ENCODE measurements at places on chromosomes 12 and 14.
A peak's percentile ranks its signal among the peaks of the same experiment; 100 is the strongest.

DNA sequence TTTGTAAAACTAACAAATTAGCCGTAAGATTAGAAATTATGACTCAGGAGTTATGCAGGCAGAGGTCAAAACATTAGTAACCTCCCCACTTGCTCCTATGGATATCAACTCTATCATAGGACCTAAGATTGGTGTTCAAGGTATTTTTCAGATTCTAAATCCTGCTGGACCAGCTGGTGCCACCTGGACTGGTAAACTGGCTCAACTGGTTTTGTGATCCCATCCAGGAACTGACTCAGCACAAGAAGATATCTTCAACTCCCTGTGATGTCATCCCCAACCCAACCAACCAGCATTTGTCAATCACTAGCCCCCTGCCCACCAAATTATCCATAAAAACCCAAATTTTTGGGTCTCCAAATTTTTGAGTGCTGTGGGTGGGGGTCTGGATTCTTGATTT, 98.1 kb upstream of the OR4E1 start:
- no peak for DNase-seq

- DNase-seq: no peak
Observed at GRCh38 chr14:99511421-99512109, 30.4 kb downstream of the CCNK start.

- no peak for DNase-seq
Observed at GRCh38 chr12:20370866-20371519, 2.7 kb downstream of the PDE3A start.

DNA sequence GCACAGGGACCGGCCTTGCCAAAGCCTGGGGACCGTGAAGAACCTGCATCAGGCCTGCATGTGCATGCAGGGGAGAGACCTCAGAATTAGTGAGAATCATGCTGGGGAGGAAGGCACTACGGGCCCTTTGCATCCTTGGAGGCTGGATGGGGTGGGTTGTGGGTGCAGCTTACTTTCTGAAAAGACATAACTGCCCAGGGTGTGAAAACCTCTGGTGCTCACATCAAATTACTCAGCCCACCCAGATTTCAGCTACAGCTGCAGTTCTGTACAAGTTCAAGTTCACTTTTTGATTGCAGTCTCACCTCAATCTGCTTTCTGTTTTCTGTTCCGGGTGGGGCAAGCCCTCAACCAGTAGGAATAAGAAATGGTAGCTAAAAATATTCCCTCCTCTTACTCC, 130.6 kb downstream of the SLC15A4 start:
- no peak for DNase-seq

DNA sequence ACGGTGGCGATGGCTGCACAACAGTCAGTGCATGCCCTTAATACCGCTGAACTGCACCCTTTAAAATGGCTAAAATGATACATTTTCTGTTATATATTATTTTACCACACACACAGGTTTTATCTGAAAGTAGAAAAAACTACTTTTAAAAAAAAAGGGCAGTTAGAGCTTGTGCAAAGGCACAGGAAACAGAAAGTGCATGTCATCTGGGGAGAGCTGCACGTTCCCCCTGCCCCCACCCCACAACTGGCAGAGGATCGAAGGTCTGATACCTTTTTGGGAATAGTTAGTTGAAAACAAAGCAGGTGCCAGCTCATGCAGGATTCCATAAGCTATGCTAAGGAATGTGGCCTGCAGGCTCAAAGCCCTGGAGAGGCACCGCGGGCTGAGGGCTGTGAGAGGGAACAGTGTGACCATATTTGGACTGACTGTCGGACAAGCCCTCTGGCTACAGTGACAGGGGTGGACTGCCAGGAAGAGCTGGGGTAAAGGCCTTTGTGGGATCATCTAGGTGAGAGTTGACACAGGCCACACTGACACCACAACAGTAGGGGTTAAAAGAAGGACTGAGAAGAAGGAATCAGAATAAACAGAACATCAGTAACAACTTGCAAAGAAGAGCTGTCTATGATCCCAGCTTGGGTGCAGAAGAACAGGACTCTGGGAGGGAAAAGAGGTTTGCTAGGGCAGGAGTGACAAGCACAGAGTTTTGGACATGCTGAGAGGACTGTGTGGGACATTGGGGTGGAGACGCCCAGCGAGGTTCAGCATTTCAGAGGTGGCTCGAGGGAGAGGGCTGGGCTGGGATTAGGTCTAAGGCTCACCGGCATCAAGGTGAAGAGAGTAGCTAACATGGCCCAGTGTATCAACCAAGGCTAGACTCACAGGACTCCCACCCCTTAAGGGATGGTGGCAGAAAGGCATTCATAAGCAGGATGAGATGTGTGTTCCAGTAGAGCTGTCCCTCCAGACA, 54.6 kb downstream of the ACTN1 start:
- DNase-seq: no peak

DNA sequence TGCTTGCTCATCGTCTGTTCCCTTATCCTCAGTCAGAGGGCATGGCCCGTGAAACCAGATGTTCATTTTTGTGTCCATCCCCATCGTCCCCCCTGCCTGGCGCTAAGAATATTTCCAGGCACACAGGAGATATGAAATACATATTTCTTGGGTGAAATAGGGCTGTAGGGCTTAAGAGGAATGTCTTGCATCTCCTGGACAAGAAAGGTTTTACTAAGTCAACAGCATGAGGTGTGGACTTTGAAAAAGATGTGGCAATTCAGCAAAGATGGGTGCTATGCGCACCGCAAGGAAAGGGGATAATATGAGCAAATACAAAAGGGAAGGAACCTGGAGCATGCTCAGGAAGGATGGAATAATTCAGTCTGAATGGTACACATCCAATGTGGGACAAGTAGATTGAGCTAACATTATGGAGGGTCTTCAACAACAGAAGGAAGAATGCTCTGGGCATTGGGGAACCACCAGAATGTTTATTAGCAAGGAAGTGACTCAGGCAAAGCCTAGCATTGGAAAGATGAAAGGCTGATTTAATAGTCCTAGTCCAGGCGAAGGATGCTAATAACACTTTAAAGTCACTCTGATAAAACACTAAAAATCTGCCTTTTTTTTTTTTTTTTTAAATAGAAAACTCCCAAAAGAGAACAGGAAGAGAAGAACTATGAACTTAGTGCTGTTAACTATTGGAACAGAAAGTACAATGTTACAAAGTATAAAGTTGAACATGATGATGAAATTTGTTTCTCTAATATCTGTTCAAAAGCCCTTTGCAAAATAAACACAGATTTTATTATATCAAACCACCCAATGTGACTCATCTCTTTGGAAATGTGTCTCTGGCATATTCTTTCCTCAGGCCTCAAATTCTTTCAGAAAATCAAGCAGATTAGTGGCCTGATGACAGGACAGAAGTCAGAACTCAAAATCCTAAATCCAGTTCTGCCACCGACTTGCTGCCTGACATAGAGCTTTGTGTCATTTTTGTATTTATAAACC, 449.5 kb downstream of the BCAT1 start:
- DNase-seq: no peak

- DNase-seq: no peak
Observed at GRCh38 chr12:108447168-108447832, 67.8 kb upstream of the FICD start.

- no peak for DNase-seq
Observed at GRCh38 chr14:59254146-59254910, 65.9 kb downstream of the DAAM1 start.

- no peak for DNase-seq
Observed at GRCh38 chr12:28603801-28604200, 413.5 kb downstream of the CCDC91 start.

DNA sequence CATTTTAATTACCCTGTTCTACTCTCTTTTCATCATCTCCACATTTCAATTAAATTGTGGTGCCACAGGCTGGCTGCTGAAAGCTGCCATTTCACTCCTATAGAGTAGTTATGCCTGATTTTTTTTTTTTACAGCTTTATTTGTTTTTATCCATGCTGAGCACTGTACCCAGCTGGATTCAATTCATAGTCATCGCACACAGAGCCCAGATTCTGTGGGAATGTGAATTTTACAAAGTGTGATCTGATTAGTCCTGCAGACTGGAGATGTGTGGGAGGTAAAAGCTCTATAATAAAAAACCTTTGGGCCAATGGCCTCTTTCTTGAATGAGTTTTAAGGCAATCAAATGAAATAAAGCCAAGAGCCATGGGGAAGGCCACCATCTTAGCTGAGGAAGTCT, 190.2 kb downstream of the ANO4 start:
- DNase-seq: no peak

- no peak for DNase-seq
Observed at GRCh38 chr14:90381011-90381786, 15.6 kb upstream of the CALM1 start.

DNA sequence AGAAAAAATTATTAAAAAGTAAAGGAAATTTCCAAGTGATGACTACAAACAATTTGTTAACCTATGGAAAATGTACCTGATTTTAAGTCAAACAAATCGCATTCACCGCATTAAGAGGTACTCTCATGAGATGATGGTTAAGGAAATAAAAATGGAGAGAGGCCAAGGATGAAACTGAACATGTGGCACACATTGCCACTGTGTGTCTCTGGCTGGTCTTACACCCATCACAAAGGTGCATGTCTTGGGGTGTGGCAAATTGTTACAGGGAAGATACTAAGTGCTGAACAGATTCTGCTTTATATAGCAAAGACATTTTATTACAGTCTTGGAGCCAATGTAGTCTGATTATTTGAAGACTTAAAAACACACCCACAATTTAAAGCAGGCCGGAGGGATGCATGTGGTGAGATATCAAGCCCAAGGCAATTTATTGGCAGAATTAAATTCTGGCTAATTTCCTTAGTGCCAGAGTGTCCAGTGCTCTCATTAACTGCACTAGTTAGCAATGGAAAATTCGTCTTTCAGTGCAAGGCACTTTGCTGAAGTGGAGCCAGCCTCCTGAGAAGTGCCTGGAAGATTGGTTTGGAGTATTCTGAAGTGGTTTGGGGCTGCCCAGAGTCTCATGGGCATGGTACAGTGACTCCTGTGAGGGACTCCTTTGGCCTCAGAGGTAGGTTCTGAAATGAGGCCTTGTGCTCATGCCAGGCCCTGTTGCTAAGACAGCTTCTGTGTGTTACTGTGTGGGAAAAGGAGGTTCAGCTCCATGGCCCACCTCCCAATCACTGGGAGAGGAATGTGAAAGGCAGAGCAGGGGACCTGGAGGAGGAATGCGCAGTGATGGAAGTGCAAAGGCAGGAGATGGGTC, 166.9 kb downstream of the BRMS1L start:
- DNase-seq: no peak

GRCh38 chr14:93857081-93857480, 68.8 kb upstream of the PRIMA1 start:
- no peak for DNase-seq

DNA sequence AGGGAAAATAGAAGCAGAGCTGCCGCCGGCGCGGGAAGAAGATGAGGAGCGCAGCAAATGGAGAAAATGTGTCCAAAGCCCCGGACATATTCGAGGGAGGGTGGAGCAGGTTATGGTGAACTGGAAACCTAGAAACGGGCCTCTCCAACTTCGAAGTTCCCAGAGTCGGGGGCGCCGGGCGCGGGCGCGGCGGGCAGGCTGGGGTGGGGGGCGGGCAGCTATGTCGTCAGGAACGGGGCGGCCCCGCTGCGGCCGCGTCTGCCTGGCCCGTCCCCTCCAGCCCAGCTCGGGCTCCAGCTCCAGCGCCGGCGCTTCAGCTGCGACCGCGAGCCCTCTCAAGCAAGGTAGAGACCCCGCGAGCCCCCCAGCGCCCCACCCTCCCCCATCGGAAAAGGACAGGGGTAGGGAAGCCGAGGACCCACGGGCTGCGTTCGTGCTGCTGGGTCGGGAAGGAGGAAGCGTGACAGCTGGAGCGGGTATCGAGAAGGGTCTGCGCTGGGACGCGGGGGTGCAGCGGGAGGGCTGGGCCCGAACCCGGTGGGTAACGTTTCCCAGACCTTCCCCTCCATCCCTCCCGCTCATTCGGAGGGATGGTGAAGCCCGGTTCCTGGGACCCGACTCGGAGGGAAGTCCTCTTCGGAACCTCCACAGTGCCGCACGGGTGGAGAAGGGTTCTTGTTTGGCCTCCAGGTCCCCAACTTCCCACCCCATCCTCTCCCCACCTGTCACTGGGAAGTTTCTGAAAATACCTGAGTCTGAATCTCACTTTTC, 1.0 kb downstream of the DGKA start:
- no peak for DNase-seq

- no peak for DNase-seq
Observed at GRCh38 chr14:105387530-105387922, 10.8 kb upstream of the TEX22 start.

GRCh38 chr12:67137256-67137655, 131.9 kb upstream of the CAND1 start:
- no peak for DNase-seq

GRCh38 chr12:32102234-32102633, 4.4 kb upstream of the BICD1 start:
- no peak for DNase-seq

- no peak for DNase-seq
Observed at GRCh38 chr12:52542157-52542556, 10.8 kb downstream of the KRT71 start.

GRCh38 chr14:99995700-99996356, 69.4 kb upstream of the EVL start:
- peak; percentile 40 for DNase-seq

- DNase-seq: no peak
Observed at GRCh38 chr14:103225062-103225461, 101.8 kb downstream of the TNFAIP2 start.

DNA sequence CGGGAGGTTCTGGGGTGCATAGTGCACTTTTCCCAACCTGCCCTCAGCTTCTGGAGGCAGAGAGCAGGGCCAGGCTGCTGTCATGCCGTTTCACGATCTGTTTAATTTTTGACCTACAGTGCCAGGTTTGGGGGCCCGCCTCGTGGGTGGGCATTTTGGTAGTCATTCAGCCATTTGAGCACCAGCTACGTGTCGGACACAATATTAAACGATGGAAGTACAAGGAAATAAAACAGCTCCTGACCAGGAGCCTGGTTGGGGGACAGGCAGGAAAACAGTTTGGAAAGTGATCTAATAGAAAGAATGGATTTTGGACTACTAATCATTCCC, 708 bp downstream of the FNTB start:
- no peak for DNase-seq

- DNase-seq: no peak
Observed at GRCh38 chr14:32372154-32372553, 43.1 kb downstream of the AKAP6 start.

DNA sequence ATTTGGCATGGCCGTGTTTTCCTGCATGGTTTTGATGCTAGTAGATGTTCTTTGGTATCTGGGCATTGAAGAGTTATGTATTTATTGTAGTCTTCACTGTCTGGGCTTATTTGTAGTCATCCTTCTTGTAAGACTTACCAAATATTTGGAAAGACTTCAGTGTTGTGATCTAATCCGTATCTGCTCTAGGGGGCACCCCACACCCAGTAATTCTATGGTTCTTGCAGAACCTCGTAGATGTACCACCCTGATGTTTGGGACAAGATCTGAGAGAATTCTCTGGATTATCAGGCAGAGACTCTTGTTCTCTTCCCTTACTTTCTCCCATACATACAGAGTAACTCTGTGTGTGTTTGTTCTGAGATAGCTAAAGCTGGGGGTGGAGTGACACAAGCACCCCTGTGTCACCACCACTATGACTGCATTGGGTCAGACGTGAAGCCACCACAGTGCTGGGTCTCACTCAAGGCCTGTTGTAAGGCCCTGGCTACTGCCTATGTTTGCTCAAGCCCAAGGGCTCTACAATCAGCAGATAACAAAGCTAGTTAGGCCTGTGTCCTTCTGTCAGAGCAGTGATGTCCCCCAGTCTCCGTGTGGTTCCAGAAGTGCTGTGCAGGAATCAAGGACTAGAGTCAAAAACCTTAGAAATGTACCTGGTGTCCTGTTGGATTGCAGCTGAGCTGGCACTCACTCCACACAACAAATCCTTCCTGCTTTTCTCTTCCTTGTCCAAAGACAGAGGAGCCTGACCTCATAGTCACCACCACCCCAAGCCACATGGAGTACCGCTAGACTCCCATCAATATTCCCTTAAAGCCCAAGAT, 9.6 kb downstream of the RDH16 start:
- DNase-seq: no peak

GRCh38 chr14:85409481-85410210, 120.3 kb upstream of the FLRT2 start:
- no peak for DNase-seq
